WERI-Rb-1 (cell line): ENCODE measurements at places on chromosomes 16 and 17.

DNA sequence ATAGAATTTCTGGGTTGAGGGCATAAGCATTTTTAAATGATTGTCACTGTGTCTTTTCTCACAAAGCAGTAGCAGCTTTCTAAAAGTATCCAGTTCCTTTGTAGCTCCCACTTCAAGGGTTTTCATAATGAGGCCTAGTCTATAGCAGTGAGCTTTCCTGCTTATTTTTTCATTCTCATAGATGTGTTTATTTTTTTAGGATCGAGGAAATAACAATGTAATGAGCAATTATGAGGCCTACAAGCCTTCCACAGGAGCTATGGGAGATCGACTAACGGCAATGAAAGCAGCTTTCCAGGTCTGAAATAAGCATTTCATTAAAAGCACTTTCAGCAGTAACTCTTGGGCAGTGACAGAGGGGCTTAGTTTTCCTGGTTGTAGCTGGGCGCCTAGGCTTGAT, 10.6 kb upstream of the PSMC5 start:
- DNase-seq, result no peak

DNA sequence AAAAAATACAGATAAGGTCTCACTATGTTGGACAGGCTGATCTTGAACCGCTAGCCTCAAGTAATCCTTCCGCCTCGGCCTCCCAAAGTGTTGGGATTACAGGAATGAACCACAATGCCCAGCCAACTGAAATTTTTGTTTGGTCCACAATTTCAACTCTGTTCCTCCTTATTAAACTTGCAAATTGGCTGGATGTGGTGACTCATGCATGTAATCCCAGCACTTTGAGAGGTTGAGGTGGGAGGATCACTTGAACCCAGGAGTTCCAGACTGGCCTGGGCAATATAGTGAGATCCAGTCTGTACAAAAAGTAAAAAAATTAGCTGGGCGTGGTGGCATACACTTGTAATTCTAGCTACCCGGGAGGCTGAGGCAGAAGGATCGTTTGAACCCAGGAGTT, 13.4 kb downstream of the ARSG start:
- no peak for DNase-seq

GRCh38 chr17:32520104-32520701, 33.4 kb downstream of the CDK5R1 start:
- DNase-seq, result peak; percentile 62

DNA sequence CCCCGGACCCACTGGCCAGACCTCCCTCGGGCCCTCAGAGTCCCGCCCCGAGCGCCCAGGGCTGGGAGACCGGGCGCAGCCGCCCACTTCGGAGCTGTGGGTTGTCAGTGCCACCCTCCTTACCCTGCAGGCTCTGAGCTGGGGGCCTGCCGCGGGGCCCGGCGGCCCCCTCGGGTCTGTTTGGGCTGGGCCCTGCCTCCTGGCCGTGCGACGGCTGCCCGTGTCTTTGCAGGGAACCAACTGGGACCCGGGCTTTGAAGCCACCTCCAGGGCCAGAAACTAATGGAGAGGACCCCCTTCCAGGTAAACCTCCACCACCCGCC, 443 bp downstream of the TEDC2 start:
- no peak for DNase-seq

- no peak for DNase-seq
These were observed 4.5 kb downstream of the SAMD14 start for GRCh38 chr17:50125420-50125997.

DNA sequence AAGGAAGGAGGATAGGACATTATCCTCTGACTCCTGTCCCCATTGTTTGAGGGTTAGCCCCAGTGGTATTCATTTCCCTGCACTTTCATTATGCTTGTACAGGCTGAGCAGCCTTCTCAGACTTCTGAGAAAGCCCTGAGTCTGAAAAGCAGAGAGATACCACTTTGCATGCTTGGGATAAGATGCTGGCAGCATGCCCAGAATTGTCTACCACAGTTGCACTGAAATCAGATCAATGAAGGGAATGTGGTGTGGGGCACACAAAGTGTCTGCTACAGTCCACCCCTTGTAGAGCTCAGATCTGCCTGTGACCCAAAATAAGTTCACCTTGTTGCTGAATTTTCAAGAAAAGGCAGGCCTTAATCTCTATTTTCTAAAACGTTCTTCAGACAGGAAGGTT, 160.6 kb downstream of the CCT6B start:
- DNase-seq, result no peak

- DNase-seq, result no peak
These were observed 221.1 kb upstream of the GSE1 start for GRCh38 chr16:85391769-85392583.

DNA sequence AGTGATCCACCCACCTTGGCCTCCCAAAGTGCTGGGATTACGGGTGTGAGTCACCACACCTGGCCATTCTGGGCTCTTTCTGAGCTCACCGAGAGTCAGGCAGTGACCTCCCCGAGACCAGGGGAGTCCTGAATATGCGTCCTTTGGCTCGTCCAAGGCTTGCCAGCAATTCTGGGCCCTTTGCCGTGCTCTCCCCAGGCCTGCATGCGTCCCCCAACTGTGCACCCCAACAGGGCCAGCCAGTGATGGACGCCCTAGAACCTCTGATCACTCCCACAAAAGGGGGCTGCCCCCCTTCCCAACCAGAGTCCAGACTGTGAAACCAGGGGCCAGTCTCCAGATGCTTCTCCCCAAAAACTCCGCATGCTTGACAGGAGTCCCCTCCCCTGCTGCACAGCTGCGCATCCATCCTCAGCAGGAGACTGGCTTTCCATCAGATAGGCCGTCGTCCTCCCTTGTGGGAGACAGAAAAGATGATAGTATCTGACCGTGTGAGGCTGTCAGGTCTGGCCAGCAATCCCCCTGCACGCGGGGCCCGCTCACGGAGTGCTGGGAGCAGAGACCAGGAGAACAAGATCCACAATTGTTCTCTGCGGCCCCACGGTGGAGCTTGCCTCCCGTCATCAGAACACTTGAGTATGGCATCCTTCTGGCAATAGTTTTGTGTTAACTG, 15.5 kb downstream of the HS3ST6 start:
- no peak for DNase-seq

DNA sequence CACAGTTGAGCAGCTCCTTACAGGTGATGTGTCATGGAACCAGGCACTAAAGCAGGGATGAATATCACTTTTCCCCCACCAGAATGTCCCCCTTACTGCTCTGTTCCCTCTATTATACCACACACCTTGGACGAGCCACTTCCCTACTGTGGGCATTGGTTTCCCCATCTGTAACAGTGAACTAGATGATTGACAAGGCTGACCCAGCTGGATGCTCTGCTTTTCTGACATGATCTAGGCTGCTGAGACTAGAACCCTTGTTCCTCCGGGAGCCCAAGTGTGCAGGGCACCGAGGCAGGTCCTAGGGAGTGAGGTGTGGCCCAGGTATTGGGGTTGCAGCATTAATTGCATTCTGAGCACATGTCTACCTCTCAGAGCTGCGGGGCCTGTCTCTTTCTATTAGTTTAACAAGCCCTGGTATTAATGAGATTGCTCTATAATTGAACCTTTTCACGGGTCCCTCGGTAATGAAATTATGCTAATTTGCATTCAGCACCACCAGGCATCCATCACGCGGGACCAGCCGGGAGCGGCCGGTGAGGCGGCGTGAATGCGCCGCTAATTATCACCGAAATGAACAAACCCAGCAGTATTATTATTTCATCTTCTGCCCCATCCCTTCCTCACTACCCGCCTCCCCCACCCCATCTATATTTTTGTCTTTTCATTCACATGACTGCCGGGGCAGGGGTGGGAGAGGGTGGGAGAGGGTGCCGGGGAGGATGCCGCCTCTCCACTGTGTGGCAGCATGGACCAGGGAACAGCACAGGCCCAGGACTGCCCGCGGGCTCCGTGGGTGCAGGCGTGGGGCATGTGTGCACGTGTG, 121.1 kb downstream of the CYLD start:
- DNase-seq, result peak; percentile 53

DNA sequence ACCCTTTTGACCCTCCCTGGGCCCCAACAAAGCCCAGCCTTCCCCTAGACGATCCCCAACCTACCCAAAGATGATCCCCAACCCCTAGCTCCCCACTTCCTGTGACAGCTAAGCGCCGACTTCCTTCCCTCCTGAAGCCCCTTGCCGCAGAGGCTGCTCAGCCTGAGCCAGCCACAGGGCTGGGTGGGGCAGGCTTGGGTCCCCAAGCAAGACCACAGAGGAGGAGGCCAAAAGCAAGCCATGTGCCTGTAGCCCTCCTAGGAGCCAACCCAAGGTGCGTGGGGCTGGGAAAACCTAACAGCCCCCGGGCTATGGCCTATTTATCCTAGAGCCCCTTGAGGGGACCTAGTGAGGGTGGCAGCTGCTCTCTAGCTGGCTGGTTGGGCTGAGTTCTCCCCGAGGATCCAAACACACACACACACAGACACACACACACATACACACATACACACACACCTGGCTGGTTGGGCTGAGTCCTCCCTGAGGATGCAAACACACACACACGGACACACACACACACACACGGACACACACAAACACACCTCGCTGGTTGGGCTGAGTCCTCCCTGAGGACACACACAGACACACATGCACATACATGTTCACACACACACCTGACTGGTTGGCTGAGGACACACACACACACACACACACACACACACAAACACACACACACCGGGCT, 4.8 kb downstream of the ARRB2 start:
- DNase-seq, result no peak

DNA sequence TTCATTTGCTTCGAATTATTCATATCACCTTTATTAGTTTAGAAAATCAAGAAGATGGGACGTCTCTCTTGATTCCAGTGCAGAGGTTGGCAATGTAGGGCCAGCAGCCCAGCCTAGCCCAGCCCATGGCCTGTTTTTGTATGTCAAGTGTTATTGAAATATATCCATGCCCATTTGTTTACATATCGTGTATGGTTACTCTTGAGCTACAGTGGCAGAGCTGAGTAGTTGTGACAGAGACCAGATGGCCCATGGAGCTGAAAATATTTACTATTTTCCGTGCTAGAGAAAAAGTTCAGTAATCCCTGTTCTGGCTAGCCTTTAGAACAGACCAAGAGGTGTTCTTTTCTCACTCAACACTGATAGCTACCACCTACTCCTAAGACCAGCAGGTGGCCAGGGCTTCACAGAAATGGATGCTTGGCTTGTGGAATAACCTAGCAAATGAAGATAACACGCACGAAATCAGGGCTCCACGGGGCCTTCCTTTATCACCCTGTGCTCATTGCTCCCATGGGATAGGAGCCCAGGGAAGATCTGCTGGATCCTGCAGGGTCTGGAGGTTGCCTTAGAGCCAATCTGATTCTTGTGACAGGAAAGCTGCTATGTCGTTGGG, 123.2 kb upstream of the ANKFN1 start:
- DNase-seq, result peak; percentile 29

DNA sequence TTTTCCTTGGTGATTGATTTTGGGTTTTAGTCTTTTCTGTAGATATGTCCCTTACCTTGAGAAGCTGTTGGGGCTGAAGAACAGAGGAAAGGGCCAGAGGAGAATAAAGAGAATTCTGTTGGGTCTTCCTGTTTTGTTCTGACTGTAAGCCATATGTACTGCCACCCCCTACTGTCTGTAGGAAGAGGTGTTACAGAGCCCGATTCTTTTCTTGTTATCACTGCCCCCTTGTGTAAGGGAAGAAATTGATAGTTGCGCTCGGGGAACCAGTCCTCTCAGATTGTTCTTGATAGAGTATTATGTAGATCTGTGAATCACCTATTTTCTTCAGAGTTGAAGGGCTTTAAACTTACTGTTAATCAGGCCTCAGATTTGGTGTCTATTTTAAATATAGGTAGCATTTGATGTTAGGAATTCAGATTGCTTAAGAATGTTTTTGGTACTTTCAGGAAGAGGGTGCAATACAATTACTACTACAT, 2.4 kb downstream of the TANC2 start:
- peak; percentile 68 for DNase-seq

DNA sequence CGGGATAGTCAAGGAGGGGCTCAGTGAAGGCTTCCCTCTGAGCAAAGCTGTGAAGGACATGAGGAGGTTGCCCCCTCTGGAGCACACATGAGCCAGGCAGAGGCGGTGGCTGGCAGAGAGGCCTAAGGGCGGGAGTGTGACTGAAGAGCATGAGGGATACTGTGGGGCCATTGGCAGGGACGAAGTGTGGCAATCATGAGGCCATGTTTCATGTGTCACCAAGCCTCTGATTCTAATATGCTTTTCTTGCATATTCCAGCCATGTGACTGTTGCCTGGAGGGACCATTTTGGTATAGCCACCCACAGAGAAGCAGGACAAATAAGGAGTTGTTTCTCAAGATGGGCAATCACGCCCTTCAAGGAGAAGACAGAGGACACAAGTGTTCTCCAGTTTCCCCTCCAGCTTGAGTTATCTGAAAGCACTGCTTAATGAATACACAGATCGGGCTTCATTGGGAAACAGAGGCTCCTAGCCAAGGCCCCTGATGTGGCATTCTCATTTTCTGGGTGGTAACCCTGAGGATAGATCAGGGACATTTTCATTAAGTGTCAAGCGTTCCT, 68.0 kb downstream of the AKAP1 start:
- DNase-seq, result no peak

- DNase-seq, result peak; percentile 16
These were observed 2.0 kb downstream of the MAF start for GRCh38 chr16:79598348-79599181.

GRCh38 chr17:35906191-35906925, 24.2 kb downstream of the RDM1 start:
- DNase-seq, result no peak

GRCh38 chr17:7177954-7178477, 1.2 kb downstream of the ASGR1 start:
- peak; percentile 65 for DNase-seq

DNA sequence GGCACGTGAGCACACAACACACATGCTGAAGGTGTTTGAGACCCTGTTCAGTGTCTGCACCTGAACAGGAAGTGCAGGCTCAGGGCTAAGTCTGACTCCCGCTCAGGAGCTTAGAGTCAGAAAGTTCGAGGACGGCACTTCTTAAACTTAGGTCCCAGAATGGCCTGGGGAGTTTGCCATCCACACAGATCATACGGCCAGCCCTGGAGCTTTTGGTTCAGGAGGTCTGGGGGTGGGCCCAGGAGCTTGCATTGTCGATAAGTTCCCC, 4.0 kb upstream of the CAMKK1 start:
- DNase-seq, result no peak

DNA sequence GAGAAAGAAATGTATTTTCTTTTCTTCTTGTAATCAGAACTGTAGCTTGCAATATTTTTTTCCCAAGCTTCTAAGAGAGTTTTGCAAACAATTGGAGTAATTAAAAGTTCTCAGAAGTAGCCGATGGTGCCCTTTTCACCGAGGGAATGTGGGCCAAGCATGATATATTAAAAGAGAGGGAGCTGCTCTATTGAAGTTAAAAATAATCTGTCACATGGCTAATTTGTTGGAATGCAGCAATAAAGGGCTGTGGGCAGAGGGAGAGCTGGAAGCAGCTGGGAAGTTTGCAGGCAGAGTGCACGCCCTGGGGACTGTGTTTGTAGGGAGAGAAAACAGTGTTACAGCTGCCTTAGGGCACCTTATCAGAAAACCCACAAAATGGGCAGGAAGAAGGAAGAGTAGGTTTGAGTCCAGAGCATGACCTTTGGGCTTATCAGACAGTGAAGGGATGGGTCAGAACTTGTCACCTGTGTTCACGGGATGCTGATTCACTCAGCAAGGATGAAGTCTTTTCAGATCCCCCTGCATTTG, 18.5 kb upstream of the TERF2 start:
- DNase-seq, result no peak
